ENCODE measurements at places on chromosomes 4 and X.

DNA sequence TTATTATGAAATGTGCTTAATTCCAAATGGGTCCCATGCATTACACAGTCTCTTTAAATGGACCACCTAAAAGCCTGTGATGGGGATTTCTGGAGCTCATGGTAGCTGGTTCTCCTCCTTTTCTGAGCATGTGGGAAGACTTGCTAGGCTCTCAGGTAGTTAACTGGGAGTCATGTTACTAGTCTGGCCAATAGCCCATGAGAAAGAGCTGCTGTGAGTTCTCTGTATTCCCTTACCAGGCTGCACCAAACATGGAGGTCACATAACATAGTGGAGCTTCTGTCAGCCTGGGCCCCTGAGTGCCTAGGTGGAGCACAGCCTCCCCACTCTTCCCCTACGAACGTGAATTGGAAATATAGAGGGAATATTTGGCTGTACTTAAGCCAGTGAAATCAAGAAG, 198.4 kb downstream of the MAML3 start:
- no peak for DNase-seq

DNA sequence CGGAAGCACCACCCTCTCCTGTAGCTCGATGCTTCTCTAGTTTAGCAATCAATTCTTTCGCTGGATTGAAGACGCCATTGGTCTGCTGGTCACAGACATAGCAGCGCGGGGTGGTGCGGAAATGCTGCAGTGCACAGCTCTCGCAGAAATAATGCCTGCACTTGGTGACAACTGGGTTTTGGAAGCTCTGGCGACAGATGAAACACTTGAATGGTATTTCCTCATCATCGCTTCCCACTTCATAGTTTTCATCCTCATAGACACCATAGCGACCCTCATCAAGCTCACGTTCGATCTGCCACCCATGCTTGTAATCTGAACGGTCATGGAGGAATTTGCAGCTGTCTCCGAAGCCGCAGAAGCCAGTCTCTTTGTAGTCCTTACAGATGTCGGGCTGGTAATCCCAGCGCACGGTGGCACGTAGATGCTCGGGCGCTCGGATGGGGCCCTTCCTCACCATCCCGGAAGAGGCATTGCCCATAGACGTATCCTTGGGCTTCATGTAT, 854 bp downstream of the RNF113A start:
- peak; percentile 24 for DNase-seq

DNA sequence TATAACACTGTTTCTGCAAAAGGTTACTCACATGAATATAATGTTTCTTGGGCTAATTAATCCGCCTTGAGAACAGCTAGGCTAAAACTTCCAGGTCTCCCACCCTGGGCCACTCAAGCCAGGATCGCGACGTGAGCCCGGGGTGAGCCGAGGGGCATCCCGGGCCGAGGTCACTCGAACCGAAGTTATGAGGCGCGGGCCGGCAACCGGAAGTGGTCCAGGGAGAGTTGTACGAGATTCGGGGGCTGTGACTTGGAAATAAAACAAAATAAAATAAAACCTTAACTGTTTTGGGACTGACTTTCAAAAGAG, 317 bp downstream of the CMC4 start:
- no peak for DNase-seq

DNA sequence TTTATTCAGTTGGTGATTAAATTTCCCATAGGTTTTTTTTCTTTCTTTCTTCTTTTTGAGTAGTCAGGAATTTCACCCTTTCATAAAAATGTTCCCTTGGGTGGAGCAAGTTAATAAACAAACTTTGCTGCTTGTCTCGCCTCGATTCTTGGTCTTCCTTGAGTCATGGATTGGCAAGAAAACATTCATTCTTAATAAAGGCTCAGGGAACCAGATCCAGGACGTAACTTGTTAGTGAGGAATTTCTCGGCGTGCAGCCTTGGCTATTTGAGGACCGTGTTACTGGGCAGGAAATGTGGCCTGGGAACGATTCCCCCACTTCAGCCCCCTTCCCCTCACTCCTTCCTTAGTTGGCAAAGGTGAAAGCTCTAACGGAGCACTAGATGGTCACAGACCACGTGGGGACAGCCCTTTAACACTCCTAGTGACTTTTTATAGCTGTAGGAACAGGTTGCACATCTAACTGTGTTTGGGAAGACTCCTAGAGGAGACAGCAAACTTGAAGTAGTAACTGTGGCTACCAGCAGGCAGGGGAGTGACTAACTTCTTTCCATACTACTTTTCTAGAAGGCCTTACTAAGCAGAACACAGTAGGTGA, 106.8 kb downstream of the UCHL1 start:
- peak; percentile 48 for DNase-seq

- peak; percentile 21 for DNase-seq
Observed at GRCh38 chr4:188190461-188190860, 51.2 kb downstream of the TRIML1 start.

- DNase-seq = no peak
Observed at GRCh38 chr4:71663780-71664179, 120.1 kb downstream of the GC start.
